ENCODE measurements at places on chromosomes 3 and 15.

GRCh38 chr3:20182206-20182605, 3.8 kb downstream of the SGO1 start:
- DNase-seq = no peak

GRCh38 chr15:83153288-83153687, 45.8 kb downstream of the TM6SF1 start:
- DNase-seq = no peak

DNA sequence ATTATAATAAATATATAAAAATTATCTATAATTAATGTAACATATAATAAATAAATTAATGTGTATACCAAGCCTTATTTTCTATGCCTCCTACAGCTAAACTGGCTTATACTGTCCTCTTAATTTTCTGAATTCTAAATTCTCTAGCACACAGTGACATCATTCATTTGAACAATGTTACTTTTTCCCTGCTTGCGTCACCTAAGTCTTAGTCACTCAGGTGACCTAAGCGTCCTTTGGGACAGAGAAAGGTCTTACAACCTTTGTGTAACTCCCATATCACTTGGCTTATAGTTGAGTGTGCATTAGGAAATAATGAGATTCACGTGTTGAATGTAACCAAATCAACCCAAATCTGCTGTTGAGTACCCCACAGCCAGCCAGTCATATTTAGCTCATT, 48.5 kb upstream of the KCNMB2 start:
- DNase-seq = no peak

DNA sequence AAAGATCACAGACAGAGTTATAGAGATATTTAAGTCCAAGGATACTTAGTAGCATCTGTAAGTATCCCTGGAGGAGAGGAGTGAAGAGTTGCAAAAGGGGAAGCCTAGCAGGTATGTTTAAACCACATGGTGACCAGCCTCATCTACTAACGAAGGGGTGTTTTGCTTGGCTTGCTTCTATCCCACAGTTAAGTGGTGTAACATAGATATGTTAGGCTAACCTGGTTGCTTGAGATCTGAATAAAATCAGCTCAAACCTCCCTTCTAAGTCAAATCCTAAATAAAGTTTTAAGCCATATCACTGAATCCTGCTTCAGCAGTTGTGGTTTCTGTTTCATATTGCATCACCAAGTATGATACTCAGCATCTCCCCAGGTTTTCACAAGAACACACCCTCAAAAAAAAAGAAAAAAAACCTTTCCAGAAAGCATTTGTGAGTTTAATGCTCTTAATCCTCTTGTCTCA, 880.2 kb downstream of the ROBO1 start:
- DNase-seq = no peak

DNA sequence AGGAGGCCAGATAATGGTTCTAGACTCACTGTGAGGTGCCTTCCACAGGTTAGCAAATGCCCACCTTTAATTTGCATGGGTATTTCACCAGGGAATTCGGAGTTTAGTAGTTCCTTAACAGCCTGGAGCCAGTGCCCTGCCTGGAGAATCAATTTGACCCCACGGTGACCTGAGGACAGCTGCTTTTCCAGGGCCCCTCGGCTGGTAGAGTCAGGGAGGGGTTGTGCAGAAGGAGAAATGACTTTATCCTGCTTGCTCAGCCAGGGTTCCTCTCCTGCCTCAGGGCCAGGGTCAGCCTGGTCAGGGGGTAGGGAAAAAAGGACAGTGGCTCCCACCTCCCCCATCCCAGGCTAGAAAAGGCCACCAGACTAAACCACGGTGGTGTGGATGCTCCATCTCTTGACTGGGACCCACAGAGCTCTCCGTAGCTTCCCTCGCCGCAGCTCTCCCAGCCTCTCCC, 12.0 kb downstream of the DLL4 start:
- DNase-seq = no peak

DNA sequence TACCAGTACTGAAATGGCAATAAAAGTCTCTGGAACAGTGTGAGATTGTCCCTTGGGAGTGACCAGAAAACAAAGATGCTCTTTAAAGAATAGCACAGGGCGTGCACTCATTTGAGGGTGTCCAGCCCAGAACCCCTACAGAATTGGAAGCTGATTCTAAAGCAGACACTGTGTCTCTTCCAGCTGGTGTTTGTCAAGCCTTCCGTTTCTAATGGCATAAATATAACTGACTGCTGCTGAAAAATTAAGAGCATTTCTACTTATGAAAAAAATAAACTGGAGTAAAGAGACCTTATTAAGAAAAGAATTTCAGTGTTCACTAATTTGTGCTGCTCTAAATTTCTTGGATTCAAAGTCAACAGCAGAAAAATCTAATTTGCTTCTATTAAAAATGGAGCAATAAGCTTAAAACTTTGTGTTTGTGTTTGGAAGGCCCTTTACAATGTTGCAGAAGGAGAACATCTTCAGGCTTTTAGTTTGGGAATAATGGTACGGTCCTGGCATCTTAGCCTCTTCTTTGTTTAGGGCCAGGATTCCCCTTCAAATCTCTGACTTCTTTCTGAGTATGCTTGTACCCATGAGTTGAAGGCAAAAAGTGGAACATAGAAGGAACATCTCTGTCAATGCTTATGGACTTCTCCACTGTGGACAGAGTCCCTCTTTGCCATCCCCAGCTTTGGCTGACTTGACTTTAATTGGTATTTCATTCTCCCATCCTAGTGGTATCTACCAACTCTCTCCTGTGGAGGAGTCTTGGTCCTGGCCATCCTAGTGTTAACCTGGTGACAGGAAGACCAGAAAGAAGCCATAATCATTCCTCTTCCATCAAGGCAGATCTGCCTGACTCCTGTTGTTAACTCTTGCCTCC, 65.9 kb downstream of the THSD4 start:
- DNase-seq = no peak

GRCh38 chr15:65914981-65915925, 46.0 kb downstream of the RAB11A start:
- peak; percentile 50 for DNase-seq

GRCh38 chr3:195736866-195737490, 16.2 kb downstream of the MUC20 start:
- no peak for DNase-seq

- DNase-seq = no peak
Measured at GRCh38 chr3:184004476-184004875, 13.2 kb downstream of the ABCC5 start.

DNA sequence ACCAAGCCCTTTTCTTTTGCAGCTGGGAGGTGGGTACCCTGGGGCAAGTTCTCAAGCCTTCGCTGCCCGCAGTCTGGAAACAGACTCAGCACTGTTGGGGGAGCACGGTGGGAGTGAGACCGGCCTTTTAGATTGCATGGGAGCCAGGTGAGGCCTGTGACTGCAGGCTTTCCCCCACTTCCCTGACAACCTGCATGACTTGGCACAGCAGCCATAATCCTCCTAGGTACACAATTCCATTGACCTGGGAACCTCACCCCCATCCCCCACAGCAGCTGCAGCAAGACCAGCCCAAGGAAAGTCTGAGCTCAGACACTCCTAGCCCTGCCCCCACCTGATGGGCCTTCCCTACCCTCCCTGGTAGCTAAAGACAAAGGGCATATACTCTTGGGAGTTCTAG, 52.2 kb upstream of the CCDC80 start:
- no peak for DNase-seq

GRCh38 chr15:93985176-93985575, 246.2 kb upstream of the MCTP2 start:
- DNase-seq = no peak

GRCh38 chr3:126102011-126102410, 18.1 kb upstream of the SLC41A3 start:
- DNase-seq = no peak

DNA sequence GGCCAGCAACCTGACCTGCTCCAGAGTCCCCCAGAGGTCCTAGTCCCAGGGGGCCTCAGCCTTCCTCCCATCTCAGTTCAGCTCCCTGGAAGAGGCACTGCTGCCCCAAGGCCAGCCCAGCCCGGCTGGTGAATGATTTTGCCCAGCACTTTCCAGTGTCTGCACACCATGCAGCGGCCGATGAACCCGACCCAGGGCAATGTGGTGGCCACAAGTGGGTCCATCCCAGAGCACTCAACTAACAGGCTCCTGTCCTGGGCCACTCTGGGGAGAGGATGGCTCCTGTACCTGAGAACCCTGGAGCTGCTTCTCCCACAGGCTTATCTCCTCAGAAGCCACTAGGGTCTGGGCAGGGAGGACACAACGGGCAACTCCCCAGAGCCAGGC, 39.2 kb downstream of the PTPN23 start:
- DNase-seq = no peak

DNA sequence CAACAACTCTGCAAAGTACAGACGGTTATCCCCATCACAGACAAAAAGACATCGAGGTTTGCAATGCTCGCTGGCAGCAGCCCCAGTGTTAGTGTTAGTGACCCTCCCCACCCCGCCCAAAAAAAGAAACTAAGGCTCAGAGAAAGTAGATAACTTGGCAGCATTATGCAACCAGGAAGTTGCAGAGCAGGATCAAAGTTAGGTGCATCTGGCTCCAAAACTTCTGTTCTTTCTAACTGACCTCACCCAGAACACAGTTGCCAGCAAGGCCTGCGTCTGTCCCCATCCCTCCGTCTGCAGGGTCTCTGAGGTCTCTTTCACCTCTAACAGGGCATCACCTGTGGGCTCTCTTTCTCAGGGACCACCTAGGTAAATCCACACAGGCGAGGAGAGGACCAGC, 51.5 kb downstream of the BDH1 start:
- no peak for DNase-seq

- no peak for DNase-seq
Measured at GRCh38 chr3:46455231-46456115, 9.2 kb downstream of the LTF start.

GRCh38 chr3:129032716-129033115, 27.9 kb upstream of the GP9 start:
- no peak for DNase-seq

DNA sequence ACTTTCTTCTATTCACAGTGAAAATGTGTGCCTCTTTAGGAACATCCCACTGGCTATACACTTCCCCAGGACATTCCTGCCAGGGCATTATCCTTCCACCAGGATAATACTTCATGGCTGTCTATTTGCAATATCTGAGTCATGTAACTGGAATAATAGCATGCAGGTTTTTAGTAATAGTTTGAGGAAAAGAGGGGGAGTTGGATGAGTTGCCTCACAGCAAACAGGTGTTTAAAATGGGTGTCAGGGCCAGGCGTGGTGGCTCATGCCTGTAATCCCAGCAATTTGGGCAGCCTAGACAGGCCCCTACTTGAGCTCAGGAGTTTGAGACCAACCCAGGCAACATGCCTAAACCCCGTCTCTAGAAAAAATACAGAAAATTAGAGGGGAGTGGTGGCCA, 585.9 kb downstream of the DIPK2A start:
- DNase-seq = no peak

- DNase-seq = no peak
Measured at GRCh38 chr15:26910715-26911114, 43.9 kb downstream of the GABRA5 start.

GRCh38 chr3:5058471-5058951, 63.6 kb upstream of the ARL8B start:
- DNase-seq = no peak

- no peak for DNase-seq
Measured at GRCh38 chr3:15754047-15754446, 43.7 kb downstream of the ANKRD28 start.

DNA sequence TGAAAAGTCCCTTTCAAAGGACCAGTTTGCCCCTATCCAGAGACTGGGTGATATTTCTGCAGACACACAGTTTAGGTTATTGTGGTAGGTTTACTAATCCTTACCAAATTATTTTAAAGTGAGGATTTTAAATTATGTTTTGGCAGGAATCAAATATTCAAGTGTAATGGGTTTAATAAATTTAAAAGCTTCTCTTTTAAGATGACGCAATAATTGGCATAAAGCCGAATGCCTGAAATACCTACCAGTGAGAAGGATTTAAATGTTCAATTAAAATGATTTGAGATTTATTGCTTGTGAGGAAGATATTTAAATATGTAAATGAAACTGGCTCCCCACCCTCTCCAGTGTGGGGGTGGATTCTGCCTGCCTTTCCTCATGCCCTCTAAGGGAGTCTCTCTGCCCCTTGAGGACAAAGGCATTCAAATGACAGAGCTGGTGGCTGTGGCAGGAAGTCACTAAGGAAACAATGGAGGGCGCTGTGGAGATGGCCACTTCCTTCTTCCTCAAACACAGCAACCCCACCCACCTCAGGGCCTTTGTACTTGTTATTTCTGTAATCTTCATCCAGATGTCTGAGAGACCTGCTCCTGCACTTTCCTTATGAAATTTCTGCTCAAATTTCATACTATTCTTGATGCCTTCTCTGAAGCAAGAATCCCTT, 131.7 kb downstream of the TNIK start:
- peak; percentile 47 for DNase-seq
